Left renal pelvis (tissue), 4 donors: ENCODE measurements at places on chromosomes 13 and 19. TPM values are rescaled to one million over a fixed set of nuclear protein-coding genes. Genes with fewer than 3 reads are reported as not detected.

- no peak for DNase-seq
These were observed 8.8 kb downstream of the DCAF15 start for GRCh38 chr19:13960863-13961784.

DNA sequence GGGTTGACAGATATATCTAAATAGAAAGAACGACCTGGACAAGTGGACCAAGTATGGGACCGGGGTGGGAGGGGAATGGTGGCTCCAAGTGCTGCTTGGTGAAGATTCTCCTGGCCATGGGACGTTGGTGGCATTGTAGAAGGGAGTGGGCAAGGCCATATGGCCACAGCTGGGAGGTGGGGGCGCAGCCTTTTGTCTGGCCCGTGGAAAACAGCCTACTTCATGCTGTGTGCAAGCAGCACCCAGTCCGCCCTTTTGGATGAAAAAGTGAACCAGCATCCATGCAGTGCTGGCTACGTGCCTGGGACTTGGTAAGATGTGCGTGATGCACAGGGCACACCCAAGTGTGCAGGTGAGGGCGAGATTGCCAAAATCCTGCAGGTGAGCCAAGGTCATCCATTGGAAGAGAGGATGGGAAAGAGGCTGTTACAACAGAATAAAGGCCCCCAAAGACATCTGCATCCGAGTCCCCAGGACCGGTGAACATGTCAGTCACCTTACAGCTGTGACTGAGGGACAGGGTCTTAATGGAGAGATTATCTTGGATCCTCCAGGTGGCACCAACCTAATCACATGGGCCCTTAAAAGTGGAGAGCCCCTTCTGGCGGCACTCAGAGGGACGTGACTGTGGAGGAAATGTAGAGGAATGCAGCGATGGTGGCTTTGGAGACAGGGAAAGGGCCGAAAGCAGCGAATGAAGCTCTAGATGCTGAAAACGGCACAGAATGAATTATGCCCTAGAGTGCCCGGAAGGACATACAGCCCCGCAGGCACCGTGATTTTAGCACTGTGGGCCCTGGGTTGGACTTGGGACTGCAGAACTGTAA is 40.8 kb downstream of the TEX29 start:
- DNase-seq = no peak

CADM4 gene
- polyA plus RNA-seq = 40.7 TPM

TEX29 gene
- 0.36 TPM for polyA plus RNA-seq

- DNase-seq = no peak
These were observed 95.2 kb downstream of the PCCA start for GRCh38 chr13:100184095-100184494.

SHISA2 gene
- 60.6 TPM for polyA plus RNA-seq

RGCC gene
- polyA plus RNA-seq = 13.9 TPM

PSG6 gene
- not detected for polyA plus RNA-seq

DNA sequence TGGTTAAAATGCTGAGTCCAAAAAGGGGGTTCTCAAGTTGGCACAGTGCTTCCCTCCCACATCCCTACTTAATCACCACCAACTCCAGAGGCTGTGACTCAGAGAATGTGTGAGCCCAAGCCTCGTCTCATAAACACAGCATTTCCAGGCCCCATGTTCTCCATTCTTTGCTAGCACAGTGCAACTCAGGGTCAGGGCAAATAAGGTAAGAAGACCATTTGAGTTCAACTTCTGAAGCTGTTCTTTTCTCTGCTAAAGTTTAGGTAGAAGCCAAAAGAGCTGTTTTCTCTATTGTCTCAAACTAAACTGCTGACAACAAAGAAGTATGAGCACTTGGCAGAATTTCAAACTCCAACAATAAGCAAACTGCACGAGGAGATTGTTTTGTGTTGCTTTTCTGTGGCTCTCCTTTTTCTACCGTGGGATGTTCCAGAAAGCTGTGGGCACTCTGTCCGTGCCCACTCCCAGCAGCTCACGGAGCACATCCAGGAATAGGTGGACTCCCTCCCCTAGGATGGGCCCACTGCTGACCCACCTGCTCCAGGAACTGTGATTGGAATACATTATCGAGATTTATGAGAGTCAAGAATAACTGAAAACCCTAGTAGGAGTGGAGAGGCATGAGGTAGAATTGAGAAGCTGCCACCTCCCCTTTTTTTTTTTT is 494.3 kb downstream of the COG6 start:
- peak; percentile 25 for DNase-seq

MATK gene
- 1.5 TPM for polyA plus RNA-seq

DNA sequence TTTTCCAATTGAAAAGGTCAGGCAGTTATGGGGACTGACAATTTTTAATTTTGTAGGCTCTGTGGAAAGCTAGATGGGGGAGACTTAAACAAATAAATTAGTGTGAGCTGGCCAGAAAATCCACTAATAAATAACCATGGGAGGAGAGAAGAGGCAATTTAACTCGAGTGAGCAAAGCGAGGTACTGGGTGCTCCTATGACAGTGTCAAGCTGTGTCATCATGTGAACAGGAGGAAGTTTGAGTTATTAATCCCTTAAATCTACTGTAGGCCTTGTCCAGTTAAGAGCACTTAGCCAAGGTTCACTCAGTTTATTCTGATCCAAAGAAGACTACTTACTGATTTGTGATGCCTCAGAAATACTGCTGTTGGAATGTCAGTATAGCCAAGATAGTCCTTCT is 122.8 kb downstream of the OXGR1 start:
- no peak for DNase-seq

ZNF446 gene
- polyA plus RNA-seq = 13.7 TPM

DNA sequence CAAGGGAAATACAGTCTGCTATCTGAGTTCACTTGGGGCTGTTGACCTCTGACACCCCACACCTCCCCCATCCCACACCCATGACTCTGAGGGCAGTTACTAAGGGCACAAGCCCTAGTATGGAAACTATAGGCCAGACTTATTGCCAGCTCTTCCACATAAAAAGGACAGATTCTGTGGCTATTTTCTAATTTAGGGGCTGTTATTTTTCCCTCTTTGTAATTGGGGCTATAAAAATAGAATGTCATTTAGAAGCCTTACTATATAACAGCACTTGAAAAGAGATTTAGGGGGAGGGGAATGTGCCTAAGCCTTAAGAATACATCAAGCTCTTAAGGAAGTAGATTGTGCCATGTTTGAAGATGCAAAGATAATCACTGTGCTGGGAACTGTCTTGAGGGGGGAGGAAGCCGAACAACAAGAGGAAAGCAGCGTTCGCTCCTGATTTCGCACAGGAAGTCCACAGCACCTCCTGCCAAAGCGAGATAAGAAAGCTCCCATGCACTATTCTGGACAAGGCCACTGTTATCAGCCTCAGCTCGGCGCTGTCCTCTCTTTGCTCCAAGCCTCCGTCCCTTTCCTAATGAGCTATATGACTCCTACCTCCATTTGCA is 86.6 kb downstream of the FLT1 start:
- DNase-seq = peak; percentile 18

DNA sequence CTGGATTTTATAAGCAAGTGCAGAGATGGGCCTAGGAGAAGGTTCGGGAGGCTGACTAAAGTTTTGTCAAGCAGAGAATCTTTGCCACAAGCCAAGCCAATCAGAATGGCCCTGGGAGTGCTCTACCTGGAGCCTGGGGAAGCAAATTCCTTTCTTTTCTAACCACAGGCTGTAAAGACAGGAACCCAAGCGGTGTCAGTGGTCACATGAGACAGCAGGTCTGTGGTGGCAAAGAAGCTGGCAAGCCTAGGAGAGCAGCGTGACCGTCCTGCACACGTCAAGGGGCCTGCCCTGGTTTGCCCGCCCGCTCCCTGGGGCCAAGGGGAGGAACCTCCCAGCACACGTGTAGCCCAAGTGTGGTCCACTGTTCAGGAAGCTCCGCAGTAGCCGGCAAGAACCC is 90.8 kb downstream of the IPO5 start:
- DNase-seq = no peak

DACT3 gene
- 62.8 TPM for polyA plus RNA-seq

- DNase-seq = no peak
These were observed 19.7 kb downstream of the MED26 start for GRCh38 chr19:16608290-16608739.

DNA sequence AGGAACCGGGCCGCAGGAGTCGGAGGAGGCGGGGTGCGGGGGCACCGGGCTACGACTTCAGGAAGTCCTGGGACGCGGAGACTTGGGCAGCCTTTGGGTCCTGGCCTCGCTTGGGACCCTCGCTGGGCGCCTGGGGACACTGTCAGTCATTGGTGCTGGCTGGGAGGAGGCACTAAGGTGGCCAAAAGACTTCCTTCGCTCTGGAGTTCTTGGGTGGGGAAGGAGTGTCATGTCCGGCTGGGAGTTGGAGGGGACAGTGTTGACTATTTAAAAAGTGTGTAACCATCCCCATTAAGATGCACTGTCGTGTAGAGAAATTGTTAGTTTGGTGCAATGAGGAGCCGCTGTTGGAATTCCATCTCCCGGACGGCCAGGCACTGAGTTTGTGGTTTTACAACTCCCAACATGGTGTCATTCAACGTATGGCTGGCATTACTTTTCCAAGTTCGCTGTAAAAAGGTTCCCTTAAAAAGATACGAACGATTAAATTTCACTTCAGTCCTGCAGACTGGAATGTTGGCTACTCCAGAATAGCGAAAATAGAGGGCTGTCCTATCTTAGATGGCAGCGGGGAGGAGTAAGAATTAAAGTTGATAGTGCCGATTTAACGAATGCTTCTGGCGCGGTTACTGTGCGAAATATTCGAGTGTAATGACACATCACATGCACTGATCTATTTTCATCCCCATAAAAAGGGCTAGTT is 776 bp downstream of the DNAJC3 start:
- no peak for DNase-seq

GRCh38 chr13:78319101-78319627 is 284.2 kb downstream of the POU4F1 start:
- no peak for DNase-seq

CEACAM7 gene
- polyA plus RNA-seq = not detected

DNA sequence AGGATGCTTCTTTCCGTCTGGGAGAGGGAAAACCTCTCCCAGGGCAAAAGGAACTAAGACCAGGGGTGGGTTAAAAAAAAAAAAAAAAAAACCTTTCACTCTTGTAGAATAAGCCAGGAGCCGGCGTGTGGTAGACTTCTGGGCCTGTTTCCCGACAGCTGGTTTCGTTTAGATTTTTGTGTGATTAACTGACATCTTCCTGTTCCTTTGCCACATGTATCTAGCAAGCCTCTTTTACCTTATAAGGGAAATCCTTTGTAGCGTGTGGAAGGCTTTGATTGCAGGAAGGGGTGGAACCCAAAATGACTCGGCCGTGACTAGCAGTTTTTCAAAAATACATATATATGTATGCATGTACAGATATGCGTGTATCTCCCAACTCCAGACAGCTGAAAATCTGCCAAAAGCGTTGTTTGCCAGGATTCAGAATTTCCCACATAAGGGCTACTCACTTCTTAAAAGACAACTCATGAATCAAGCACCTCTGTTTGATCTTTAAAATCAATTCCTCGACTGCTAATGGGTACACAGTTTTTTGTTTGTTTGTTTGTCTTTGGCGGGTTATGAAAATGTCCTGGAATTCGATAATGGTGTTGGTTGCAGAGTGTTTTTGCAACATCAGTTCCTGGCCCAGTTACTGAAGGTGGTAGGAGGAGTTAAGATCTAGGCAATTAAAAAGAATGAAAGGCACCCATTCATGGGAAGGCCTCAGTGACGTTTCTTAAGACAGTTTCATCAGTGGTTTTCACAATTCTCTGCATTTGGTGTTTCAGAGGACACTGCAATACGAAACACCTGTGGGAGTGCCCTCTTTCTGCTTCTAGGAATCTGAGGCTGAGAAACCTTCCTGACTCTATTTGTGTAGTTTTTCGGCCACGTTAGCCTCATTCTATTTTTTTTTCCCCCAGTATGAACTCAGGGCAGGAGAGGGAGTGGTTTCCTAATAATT is 2.7 kb downstream of the TPM4 start:
- peak; percentile 78 for DNase-seq

SIGLECL1 gene
- polyA plus RNA-seq = not detected

GRCh38 chr19:35781650-35782049 is 6.3 kb downstream of the ARHGAP33 start:
- no peak for DNase-seq

- no peak for DNase-seq
These were observed 82.3 kb downstream of the CDADC1 start for GRCh38 chr13:49329831-49330545.

- no peak for DNase-seq
These were observed 99.6 kb upstream of the ZNF536 start for GRCh38 chr19:30272554-30272953.

ZNF296 gene
- 0.83 TPM for polyA plus RNA-seq

DNA sequence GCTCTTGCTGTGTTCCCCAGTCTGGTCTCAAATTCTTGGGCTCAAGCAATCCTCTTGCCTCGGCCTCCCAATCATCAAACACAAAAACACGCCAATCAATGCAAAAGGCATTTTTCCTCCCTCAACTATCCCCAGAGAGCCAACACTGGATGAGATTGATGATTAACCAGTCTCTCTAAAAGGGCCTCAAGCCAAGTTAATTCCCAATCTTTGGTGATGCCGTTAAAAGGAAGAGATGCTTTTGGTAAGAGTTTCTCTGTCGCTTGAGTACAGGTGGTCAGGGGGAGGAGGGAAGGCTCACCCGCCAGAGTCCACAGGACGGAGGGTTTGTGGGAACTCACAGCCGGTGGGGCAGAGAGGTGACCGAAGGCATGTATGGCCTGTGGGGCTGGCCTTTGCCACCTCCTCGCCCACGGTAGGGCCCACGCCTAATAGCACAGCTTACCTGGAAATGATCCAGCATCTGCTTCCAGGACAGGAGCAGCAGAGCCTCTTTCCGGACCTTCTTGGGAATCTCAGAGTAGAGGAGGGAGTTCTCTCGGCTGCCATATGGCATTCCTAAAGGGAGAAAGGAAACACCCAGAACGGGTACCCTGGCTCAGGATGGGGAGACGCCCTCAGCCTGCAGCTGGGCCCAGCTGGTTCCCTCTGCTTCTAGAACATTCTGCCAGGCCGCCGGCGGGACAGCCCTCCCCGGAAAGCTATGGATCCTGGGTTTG is 18.1 kb downstream of the DPP9 start:
- no peak for DNase-seq
